ENCODE measurements at places on chromosomes 12 and 14.

DNA sequence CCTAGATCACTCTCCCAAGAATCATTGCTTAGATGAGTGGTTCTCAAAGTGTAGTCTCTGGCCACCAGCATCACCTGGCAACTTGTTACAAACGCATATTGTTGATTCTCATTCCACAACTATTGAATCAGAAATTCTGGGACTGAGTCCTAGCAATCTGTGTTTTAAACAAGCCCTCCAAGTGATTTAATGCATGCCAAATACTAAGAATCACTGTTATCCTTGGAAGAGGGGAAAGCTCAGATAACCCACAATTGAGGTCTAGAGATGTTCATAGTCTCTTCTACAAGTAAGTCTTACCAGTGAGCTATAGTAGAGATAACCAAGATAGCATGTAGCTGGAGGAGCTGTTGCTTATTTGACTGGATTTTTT lies 666.6 kb downstream of the DIO2 start:
- DNase-seq: no peak

GRCh38 chr14:52339262-52339661 lies 25.1 kb downstream of the PTGER2 start:
- DNase-seq: no peak

- no peak for DNase-seq
Observed at GRCh38 chr12:58086930-58087329, 145.6 kb downstream of the ATP23 start.

DNA sequence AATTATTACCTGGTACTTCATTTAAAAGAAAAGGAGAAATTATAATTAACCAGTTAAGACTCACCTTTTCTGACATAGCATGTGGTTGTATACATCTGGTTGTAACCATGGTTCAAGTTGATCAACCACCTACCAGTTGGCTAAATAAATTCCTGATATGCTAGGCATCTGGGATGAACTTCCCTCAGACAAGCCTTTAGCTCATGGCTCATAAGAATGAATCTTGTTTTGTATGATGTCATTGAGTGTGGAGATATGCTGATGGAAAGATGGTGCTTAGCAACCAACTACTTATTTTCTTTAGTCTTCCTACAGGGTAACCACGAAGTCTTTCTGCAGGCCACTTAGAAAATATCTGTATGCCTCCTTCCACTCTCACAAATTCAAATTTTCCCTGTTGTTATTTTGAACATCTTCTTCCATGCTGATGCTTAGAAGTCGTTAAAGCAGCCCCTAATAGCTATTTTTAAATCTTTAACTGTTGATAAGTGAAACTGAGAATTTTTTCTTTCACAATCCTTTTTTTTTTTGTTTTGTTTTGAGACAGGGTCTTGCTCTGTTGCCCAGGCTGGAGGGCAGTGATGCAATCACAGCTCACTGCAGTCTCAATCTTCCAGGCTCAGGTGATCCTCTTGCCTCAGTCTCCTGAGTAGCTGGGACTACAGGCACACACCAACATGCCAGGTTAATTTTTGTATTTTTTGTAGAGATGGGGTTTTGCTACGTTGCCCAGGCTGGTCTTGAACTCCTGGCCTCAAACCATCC lies 51.9 kb upstream of the PTHLH start:
- peak; percentile 23 for DNase-seq

GRCh38 chr12:131348646-131349045 lies 362.2 kb upstream of the SFSWAP start:
- DNase-seq: no peak

DNA sequence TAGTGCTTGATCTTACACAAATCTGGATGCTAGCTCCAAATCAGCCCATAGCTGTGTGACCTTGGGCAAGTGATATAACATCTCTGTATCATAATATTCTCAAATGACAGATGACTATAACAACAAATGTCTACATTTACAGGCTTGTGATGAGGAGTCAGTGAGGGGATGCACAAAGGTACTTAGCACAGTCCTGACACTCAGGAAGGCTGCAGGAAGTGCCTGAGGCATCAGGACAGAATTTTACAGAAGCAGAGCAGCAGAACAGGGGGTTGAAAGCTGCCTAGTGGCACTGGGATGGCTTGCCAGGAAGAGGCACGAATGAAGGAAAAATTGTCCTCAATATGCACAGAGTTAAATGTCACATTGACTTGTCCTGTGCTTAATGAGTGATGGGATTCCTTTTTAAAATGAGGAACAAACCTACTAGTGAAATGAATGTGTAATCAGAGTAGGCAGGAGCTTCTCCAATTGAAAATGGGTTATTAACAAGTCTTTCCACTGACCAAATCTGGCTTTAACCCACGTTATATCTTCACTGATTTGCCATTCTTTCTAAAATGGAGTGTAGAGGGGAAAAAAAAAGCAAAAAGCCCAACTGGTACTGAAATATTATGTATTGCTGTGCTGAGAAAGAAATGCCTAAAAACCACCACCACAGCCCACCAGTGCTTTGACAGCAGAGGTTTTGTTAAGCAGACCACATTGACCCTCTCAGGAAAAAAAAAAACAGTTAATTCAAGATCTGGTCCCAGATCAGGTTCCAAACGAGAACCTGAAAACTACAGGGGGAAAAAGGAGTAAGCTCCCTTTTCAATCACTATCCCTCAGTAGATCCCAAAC lies 11.6 kb downstream of the BTG1 start:
- no peak for DNase-seq

DNA sequence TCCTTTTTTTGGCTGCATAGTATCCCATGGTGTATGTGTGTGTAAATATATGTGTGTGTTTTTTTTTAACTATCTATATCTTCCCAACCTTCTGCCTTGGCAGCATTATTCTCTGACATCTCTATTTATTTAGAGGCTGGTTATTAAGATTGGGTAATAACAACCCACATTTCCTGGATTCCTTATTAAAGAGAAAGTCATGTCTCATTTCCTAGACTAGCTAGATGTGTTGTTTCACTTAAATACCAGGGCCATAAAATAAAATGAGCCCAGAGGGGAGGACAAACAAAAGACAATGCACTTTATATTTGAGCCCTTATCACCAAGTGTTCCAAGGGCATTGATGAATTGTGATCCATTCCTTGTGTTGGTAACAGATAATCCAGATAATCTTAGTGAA lies 169.1 kb downstream of the SLC5A8 start:
- no peak for DNase-seq

DNA sequence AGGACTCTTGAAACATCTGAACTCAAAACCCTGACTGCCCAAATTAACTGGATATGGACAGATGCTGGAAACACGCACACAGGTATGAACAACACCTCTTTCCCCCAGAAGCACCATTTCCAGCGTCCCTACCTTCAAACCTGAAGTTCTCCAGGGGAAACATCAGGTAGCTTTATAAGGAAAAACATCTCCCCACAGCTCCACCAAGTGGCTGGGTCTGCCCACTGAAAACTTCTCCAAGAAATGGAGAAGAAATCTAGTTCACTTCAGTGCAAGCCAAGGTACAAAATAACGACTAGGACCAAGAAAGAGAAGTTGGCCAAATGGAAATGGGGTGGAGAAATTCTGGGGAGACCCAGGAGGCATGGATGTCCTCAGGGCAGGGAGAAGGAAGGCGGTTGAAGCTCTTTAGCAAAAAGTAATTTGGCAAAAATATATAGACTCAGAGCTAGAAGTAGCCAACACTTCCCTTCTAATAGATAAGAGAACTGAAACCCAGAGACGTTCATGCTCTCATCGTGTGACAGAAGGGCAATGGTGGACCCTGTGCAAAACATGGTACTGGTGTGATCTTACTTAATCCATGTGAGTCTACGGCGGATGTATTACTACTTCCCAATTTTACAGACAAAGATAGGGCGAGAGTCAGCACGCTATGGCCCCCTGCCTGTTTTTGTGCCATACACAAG lies 10.5 kb upstream of the NUAK1 start:
- peak; percentile 42 for DNase-seq

DNA sequence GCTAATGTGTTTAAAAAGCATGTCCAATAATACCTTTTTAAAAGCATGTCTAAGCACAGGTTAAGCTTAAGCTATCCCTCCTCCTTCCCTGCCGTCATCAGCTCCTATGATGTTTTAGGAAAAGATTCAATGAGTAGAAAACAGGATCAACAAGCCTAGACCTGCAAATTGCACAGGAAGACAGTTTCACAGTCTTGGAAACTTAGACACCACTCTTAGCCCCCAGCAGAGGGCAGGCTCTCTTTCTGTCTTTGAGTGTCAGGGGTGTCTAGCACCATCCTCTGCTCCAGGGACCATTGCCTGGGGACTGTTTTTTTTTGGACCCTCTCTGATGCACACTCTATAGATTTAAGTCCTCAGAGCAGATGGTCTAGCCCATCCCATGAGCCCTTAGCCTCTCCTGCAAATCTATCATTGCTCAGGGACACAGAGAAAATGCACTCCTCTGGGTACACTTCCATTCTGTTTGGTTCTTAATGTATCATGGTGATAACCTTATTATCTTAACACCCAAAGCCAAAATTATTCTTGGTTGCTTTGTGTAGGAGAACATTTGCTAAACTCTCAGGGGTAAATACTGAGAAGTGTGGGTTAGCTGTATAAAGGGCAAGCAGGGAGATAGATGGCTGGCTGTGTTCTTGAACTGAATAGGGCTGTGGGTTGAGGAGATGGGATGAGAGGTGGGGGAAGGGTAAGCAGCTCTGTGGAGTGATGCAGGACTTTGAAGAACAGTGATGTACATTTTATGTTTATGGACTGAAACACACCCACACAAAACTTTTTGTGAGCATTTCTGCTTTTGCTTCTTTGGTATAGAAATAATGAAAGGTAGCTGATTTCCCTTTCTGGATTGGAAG lies 259.9 kb upstream of the DDHD1 start:
- peak; percentile 6 for DNase-seq

DNA sequence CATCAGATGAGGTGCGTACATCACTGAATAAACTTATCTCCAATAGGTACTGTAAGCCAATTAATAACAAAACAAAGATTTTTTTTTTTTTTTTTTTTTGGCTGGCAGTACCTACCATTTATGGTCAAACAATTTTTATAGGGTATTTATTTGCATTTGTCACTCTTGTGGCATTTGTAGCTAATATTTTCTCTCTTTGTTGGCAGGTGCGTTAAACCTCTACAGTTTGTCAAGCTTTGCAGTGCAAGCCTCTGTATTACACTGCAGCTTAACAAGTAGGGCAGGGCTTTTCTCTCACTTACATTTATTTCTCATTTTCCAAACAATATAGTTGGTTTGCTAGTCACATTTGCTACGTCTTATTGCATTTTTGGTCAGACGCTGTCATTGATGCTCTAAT lies 12.3 kb downstream of the PRPF39 start:
- DNase-seq: no peak

GRCh38 chr12:74328623-74329022 lies 209.0 kb upstream of the ATXN7L3B start:
- no peak for DNase-seq

- peak; percentile 60 for DNase-seq
Observed at GRCh38 chr12:724194-724855, 28.1 kb upstream of the WNK1 start.

DNA sequence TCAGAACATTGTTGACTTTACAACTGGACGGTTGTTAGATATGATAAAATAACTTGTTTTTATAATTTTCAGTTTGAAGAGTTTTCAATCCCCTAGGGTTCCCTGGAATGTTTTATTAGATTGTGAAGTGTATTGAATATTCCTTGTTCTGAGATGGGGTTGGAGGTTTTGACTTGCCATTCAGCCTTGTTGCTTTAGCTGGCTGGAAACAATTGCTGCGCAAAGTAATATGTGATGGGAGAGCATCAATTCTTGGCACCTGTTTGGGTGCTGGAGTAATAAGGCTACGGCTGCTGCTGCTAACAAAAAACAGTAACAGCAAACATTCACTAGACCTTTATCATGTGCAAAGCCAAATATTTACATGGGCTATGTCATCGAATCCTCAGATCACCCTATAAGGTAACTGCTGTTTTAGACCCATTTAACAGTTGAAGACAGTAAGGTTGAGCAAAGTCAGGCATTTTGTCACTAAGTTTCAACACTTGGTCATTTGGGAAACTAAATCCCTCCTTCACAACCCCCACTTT lies 241.0 kb upstream of the TBX3 start:
- DNase-seq: no peak

DNA sequence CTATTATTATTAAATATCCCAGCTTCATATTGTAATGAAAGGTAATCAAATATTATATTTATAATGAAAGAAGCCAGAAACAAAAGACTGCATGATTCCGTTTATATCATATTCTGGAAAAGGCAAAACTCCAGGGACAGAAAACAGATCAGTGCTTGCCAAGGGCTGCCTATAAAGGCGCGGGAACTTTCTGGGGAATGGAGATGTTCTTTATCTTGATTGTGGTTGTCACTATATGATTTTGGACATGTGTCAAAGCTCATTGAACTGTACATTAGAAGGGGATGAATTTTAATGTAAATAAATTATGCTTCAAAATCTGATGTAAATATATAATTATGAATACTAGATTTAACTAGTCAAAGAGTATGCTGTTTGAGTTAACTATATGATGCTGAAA lies 115.4 kb upstream of the KRAS start:
- no peak for DNase-seq

DNA sequence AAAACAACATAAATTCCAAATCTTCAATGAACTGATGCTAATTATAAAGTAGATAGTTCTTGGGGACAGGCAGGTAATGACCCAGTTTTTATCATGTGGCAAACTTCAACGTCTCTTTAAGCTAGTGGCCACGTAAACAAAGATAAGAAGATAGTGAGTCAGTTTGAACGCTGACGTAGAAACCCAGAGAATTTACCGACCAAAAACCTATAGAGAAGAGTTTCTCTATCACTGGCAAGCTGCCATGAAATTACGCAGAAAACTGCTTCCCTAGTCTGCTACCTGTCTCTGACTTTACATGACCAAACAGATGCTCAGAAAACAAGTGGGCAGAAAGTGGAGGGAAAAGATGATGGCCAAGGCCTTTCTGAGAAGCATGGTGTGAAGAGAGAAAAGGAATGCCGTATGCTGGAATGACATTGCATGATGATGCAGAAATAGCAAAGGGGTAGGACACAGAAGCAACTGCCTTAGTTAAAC lies 136.3 kb downstream of the ITPR2 start:
- DNase-seq: no peak

DNA sequence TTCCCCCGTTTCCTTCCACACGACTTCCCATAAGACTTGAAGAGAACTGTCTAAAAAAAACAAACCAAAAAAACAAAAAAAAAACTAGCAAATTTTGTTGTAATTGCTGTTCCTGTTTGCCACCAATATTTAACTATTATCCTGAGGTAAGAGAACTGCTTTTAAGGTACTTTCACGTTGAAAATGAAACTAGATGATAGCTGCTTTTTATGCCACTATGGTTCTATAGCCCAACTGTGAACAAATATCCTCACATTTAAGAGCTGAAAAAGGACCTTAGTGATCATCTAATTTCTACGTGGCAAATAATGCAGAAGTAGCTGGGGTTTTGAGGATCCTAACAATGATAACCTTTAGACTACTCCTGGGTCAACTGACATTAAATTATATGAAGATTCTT lies 98.6 kb downstream of the TAOK3 start:
- no peak for DNase-seq

Data from KBM-7 (cell line).